ENCODE measurements at places on chromosomes 12 and 14. TPM values are rescaled to one million over a fixed set of nuclear protein-coding genes. Genes with fewer than 3 reads are reported as not detected.

Gene KRT5
- 0.62 TPM for total RNA-seq

Gene MGST1
- 0.31 TPM for total RNA-seq

Gene BIN2
- 2.2 TPM for total RNA-seq

Gene IL26
- total RNA-seq, result not detected

Gene POTEM
- total RNA-seq, result not detected

Gene KRT71
- total RNA-seq, result not detected

Gene IL31
- total RNA-seq, result not detected

Gene TNFRSF1A
- 14.8 TPM for total RNA-seq

Gene RERG
- total RNA-seq, result 2.2 TPM

Gene NOS1
- total RNA-seq, result 1.2 TPM

Gene ATXN2
- total RNA-seq, result 79.5 TPM

Gene GPRC5D
- total RNA-seq, result not detected

Gene ADAM20
- total RNA-seq, result 2.5 TPM

Gene RIC8B
- 36.7 TPM for total RNA-seq

Gene GZMB
- total RNA-seq, result not detected

Gene LARP4
- total RNA-seq, result 147 TPM

Gene FBXO33
- 26.8 TPM for total RNA-seq

Gene KCNC2
- 21.1 TPM for total RNA-seq

Gene CORO1C
- 166 TPM for total RNA-seq
